ENCODE measurements at places on chromosomes 2 and 18.

DNA sequence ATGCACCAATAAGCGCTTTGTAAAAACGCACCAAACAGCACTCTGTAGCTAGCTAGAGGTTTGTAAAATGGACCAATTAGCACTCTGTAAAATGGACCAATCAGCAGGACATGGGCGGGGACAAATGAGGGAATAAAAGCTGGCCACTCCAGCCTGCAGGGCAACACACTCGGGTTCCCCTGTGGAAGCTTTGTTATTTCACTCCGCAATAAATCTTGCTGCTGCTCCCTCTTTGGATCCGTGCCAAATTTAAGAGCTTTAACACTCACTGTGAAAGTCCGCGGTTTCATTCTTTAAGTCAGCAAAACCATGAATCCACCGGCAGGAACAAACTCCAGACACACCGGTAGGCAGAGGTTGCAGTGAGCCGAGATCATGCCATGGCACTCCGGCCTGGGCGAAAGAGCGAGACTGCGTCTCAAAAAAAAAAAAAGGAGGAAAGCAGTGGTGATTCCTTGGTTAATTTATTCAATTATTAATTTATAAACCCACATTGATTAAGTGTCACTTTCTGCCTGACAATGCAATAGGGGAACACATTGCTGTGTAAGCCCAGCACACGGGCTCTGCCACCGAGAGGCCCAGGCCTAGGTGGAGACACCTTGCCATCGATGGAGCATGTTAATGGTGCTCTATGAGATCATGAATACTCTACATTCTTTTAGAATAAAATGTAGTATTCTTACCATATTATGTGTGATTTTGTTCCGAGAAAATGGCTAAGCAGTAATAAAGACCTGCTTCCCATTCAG lies 687.6 kb upstream of the HS6ST1 start:
- no peak for ATAC-seq

GRCh38 chr18:57943723-57944122 lies 100.3 kb upstream of the NEDD4L start:
- no peak for ATAC-seq

- ATAC-seq = no peak
These were observed 124.2 kb downstream of the PXDN start for GRCh38 chr2:1620081-1620480.

DNA sequence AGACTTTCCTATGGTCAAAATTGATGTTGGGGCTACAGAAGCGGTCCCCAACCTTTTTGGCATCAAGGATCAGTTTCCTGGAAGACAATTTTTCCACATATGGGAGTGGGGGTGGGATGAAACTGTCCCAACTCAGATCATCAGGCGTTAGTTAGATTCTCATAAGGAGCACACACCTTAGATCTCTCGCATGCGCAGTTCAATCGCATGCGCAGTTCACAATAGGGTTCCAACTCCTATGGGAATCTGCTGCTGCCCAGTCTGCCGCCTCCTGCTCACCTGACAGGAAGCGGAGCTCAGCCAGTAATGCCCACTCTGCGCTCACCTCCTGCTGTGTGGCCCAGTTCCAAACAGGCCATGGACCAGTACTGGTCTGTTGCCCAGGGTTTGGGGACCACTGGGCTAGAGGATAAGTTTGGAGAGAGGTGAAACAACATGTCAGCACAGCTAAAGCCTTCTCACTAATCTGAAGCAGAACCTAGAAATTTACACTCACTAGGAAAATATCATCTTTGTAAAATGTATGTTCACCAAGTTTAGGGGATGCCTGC lies 410.8 kb upstream of the ZNF804A start:
- ATAC-seq = no peak

DNA sequence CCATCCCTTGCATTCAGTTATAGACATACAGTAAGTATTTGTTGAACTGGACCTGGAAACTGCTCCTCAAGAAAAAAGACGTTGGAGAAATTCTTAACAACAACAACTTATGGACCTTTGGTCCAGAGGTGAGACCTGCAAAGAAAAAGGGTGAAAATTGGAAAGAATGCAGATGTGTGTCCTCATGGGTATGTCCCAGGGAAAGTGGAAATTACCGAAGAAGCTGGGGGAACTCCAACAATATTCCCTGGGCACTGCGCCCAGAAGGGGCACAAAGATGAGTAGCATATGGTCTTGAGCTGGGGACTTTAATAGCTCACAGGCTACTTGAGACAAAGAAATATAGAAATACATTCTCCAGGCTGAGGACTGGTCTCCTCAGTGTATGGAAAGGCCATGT lies 35.5 kb upstream of the YWHAQ start:
- ATAC-seq = no peak

- ATAC-seq = no peak
These were observed 142.8 kb upstream of the STK17B start for GRCh38 chr2:196314157-196314556.

DNA sequence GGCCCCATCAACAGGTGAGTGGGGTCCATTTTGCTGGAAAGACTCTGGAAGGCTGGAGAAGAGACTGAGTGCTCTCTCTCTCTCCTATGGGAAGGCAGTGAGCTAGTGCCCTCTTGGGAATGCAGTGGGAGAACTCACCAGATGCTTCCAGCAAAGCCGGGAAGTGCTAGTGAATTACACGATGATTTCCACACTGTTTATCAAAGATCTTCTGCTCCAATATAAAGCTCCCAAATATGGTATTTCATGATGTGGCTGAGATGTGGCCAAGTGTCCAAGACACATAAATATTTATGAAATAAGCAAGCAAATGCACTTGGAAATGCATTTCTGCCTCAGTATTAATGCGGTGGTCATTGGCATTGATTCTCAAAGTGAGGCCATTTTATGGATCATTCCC lies 135.9 kb downstream of the VAPA start:
- ATAC-seq = no peak

GRCh38 chr2:182650704-182651103 lies 65.4 kb upstream of the DNAJC10 start:
- no peak for ATAC-seq

- ATAC-seq = peak; percentile 85
These were observed 1.8 kb downstream of the DPP4 start for GRCh38 chr2:162072181-162072702.

DNA sequence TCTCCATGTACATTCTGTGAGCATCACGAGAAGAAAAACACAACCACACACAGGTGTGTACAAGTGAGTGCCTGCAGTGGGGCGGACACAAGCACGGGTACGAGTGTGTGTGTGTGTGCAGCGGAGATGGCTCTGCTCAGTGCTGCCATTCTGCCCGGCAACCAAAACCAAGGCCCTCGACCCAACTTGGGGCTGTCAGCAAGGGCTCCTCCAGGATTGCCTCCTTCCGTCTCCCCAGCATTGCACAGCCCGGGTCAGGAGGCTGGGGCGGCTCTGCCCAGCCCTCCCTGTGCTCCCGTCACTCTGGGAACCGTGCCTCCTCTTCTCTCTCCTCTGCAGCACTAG lies 66.5 kb downstream of the PXDN start:
- no peak for ATAC-seq

DNA sequence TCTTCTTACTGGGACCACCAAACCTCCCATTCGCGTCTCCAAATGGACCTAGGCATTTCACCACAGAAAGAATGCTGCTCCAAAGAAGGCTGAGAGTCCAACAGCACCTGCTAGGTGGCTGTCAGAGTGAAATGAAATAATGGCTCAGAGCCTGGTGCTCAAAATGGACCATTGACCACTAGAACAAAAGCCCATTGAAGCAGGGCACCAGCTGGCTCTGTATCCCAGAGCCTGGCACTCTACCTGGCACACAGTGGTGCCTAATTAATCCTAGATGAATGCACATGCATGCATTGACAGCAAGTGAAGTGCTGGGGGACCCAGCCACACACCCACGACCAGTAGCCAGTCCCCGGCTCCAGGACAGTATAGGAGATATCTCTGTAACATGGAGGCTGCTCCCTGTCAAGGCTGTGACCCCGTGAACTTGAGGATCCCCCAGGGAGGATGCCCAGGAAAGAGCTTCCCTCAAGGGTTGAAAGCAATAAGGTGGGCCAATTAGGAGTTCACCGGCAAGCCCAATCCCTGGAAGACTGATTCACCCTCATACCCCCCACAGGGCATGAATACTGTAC lies 261.3 kb downstream of the TNS1 start:
- no peak for ATAC-seq

GRCh38 chr2:200483729-200484198 lies 26.1 kb downstream of the KCTD18 start:
- no peak for ATAC-seq

- no peak for ATAC-seq
These were observed 384.6 kb downstream of the STK39 start for GRCh38 chr2:167862782-167863181.

- no peak for ATAC-seq
These were observed 25.3 kb upstream of the BZW1 start for GRCh38 chr2:200786423-200786822.

DNA sequence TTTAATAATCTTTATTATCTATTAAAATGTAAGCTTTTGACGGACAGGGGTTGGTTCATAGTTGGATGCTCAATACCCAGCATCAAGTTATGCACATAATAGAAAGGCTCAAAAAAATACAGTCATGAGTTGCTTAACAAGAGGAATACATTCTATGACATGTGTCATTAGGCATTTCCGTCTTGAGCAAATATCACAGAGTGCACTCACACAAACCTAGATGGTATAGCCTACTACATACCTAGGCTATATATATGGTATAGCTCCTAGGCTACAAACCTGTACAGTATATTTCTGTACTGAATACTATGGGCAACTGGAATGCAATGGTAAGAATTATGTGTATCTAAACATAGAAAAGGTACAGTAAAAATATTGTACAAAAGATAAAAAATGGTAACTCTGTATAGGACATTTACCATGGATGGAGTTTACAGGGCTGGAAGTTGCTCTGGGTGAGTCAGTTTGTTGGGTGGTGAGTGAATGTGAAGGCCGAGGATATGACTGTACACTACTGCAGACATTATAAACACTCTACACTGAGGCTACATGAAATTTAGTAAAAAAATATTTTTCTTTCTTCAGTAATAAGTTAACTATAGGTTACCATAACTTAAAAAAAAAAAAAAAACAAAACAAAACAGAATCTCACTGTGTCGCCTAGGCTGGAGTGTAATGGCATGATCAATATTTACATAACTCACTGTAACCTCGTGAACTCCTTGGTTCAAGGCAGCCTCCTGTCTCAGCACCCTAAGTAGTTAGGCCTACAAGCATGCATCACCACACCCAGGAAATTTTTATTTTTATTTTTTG lies 201.2 kb downstream of the NBAS start:
- ATAC-seq = no peak

- no peak for ATAC-seq
These were observed 18.4 kb downstream of the CTDP1 start for GRCh38 chr18:79697976-79698375.

DNA sequence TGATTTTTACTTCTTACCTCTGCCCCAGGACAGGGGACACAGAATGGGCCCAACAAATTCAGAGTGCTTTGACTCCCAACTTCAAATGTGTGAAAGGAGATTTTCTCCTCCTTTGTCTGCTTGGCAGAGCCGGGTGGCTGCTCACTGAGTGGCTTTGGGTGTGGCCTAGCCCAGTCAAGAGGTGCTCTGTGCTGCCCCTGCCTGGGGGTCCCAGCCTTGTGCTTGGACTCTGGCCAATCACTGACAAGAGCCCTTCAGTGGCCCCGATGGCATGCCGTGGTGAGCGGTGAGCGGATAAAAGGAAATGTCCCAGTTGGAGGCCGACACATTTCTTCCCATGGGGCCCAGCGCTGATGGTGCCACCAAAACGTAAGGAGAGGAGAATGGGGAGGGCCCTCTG lies 259.2 kb downstream of the CELF4 start:
- no peak for ATAC-seq

GRCh38 chr2:71561441-71562267 lies 108.3 kb downstream of the DYSF start:
- no peak for ATAC-seq

DNA sequence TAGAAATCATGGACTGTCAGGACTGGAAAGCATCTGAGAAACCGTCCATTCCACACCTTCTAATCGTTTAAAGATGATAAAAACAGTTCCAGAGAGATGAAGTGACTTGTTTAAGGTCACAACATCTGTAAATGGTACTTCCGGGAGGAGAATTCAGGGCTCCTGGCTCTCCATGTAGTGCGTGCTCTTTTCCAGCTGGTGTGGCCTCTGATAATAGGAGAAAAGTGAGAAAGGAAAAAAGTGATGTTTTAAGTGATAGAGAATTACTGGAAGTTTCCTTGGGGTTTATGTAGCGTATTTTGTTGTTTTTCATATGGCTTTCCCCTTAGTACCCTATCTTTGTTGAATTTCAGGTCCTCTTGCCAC lies 663 bp downstream of the C2orf49 start:
- no peak for ATAC-seq

- no peak for ATAC-seq
These were observed 126.8 kb upstream of the HS6ST1 start for GRCh38 chr2:128445523-128445900.

- ATAC-seq = no peak
These were observed 111.6 kb upstream of the CYP1B1 start for GRCh38 chr2:38187541-38188011.

Data from activated CD4-positive, CD25-positive, alpha-beta regulatory T cell treated with anti-CD3 and anti-CD28 coated beads, Interleukin-2, amount 50 U/mL, for 24 hours (primary cell).